ENCODE measurements at places on chromosomes 6 and 20.
A peak's percentile ranks its signal among the peaks of the same experiment; 100 is the strongest.

DNA sequence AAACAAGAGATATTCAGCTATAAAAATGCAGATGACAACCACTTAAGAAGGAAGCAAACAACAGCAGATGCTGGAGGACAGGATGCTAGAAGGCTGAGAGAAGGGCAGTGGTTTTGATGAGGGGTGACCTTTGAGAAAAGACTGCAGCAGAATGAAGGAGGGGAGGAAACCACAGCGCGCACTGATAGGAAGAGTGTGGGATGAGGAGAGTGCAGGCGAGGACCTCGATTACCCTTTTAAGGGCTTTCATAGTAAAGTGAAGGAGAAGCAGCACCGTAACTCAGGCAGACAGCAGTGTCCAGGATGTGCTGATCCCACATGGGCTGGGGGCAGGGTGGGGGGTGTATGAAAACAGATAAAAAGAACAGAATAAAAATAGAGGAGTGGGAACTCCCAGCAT, 19.2 kb downstream of the ZBTB2 start:
- no peak for DNase-seq

DNA sequence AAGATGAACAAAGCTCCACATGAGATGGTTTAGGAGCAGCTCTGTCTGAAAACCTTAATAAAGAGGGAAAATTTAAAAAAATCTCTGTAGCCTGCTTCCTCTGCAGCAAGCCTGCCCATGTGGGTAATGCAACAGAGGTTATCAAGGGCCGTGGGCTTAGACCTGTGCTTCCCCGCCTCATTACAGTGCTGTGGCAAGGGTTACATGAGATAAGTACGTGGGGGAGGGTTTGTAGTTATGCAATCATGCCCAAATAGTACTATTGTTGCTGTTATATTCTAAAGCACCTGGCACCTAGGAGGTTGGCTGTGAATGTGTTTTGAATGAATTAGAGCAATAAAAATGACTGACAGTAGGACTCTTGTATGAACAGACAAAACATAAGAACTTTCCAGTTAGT, 68.3 kb downstream of the PKHD1 start:
- peak; percentile 91 for DNase-seq

GRCh38 chr20:25039697-25040437, 18.1 kb downstream of the ACSS1 start:
- DNase-seq, result no peak

DNA sequence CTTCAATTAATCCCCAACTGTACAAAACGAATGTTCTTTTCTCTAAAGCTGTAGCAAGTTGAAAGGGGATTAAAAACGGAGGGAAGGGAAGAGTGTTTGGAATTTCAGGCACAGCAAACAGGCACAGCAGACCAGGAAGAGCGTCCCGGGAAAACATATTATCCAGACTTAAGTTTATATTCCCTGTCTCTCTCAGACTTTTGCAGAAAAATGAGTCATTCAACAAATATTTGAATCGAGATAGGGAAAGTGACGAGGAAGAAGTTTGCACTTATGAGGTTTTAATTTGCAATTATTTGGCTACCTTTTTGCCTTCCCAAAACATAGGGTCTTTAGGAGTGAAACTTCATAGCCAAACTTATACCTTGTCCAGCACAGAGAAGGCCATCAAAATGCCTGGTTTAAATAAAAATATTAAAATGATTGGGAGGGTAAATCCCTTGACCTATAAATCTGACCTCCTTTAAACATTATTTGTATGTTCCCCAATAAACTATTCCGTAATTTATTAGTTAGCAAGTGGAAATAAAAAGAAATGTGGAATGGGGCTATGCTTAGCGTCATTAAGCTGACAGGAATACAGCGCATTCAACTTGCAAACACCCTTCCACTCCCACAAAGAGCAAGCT, 16.0 kb downstream of the HFE start:
- DNase-seq, result no peak

- DNase-seq, result no peak
These were observed 4.9 kb downstream of the SRMS start for GRCh38 chr20:63542696-63543095.

GRCh38 chr20:53773792-53774401, 180.3 kb upstream of the ZNF217 start:
- DNase-seq, result no peak

- no peak for DNase-seq
These were observed 96.9 kb downstream of the FAM120B start for GRCh38 chr6:170403451-170403850.

DNA sequence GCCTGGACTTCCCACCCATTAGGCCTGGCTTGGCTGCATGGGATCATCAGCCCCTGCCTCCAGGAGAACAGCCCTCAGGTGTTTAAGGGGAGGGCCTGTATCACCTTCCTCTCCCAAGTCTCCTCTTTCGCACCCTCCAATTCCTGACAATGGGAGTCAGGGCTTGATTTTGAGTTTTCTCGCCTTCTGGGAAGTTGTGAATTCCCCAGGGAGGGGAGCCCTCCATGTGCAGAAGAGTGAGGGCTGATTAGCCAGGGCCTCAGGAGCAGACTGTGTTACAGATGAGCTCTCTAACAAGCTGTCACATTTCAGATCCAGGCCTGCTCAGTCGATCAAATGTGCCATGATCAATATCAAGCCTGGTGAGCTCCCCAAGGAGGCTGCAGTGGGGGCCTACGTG, 42.4 kb downstream of the CNBD2 start:
- no peak for DNase-seq
